ENCODE measurements at places on chromosomes 6 and 20. TPM values are rescaled to one million over a fixed set of nuclear protein-coding genes. Genes with fewer than 3 reads are reported as not detected.

Gene EGFL8
- total RNA-seq = 10.5 TPM

Gene OXT
- not detected for total RNA-seq

Gene BCAS4
- 4.7 TPM for total RNA-seq

Gene KCNB1
- total RNA-seq = 1.0 TPM

Gene PTGIS
- total RNA-seq = 43.8 TPM

Gene RGS19
- total RNA-seq = 15.1 TPM

Gene LRP11
- 34.3 TPM for total RNA-seq

Gene SLC17A3
- total RNA-seq = not detected

Gene LY6G6D
- not detected for total RNA-seq

Gene MYL9
- total RNA-seq = 239 TPM

Gene TMEM200A
- 6.5 TPM for total RNA-seq

Gene GRIK2
- total RNA-seq = 5.1 TPM

Gene CDH26
- total RNA-seq = 9.8 TPM

Gene SEL1L2
- total RNA-seq = not detected

Gene TAP1
- total RNA-seq = 52.1 TPM

Gene FILIP1
- total RNA-seq = 24.1 TPM

Gene WDR46
- total RNA-seq = 26.3 TPM

Gene DEFB126
- total RNA-seq = not detected

Gene HDGFL1
- total RNA-seq = not detected

Gene FGD2
- total RNA-seq = 24.2 TPM

Gene STAU1
- 84.9 TPM for total RNA-seq

Gene EMILIN3
- 1.7 TPM for total RNA-seq

Gene IL17A
- not detected for total RNA-seq

Gene NAA20
- total RNA-seq = 55.6 TPM

Gene GNAS-AS1
- 0.80 TPM for total RNA-seq

Gene PPP1R14C
- total RNA-seq = 20.1 TPM

Gene RIMS4
- 0.43 TPM for total RNA-seq

Gene SLA2
- total RNA-seq = 1.8 TPM

Gene MUC22
- 0.06 TPM for total RNA-seq

Gene PDYN
- not detected for total RNA-seq

Gene TAAR8
- not detected for total RNA-seq

Gene RAET1L
- not detected for total RNA-seq

Gene BPIFB4
- total RNA-seq = not detected

Gene DZANK1
- total RNA-seq = 6.4 TPM

Gene CAP2
- total RNA-seq = 5.7 TPM

Gene ANKEF1
- total RNA-seq = 8.4 TPM

Gene DUSP15
- total RNA-seq = 4.7 TPM

Gene MYCT1
- 17.2 TPM for total RNA-seq

Gene NFATC2
- total RNA-seq = 8.0 TPM

Gene CDYL
- 51.6 TPM for total RNA-seq
